Activated naive CD4-positive, alpha-beta T cell treated with anti-CD3 and anti-CD28 coated beads for 36 hours (primary cell): ENCODE measurements at places on chromosomes 16 and 17.

DNA sequence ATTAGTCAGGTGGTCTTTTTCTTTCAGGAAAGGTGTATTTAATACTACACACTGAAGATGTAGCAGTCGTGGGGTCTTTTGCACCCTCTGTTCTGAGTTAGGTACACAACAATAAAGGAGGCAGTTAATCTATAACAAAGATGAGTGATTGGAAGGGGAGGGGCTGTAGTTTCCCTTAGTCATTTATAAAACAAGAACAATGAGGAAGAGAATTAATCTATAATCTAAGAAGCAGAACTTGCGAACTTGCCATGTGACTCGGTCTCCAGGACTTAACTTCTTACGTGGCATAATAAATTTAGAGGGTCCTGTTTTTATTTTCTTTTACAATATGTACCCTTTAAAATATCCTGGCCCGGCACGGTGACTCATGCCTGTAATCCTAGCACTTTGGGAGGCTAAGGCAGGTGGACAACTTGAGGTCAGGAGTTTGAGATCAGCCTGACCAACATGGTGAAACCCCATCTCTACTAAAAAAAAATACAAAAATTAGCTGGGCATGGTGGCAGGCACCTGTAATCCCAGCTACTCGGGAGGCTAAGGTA, 8.6 kb upstream of the APPBP2 start:
- DNase-seq: no peak

- no peak for DNase-seq
Measured at GRCh38 chr17:77802811-77803220, 155.7 kb upstream of the TNRC6C start.

- DNase-seq: no peak
Measured at GRCh38 chr17:44037471-44037870, 22.7 kb upstream of the TMEM101 start.

GRCh38 chr16:65062736-65063583, 58.9 kb downstream of the CDH11 start:
- no peak for DNase-seq

DNA sequence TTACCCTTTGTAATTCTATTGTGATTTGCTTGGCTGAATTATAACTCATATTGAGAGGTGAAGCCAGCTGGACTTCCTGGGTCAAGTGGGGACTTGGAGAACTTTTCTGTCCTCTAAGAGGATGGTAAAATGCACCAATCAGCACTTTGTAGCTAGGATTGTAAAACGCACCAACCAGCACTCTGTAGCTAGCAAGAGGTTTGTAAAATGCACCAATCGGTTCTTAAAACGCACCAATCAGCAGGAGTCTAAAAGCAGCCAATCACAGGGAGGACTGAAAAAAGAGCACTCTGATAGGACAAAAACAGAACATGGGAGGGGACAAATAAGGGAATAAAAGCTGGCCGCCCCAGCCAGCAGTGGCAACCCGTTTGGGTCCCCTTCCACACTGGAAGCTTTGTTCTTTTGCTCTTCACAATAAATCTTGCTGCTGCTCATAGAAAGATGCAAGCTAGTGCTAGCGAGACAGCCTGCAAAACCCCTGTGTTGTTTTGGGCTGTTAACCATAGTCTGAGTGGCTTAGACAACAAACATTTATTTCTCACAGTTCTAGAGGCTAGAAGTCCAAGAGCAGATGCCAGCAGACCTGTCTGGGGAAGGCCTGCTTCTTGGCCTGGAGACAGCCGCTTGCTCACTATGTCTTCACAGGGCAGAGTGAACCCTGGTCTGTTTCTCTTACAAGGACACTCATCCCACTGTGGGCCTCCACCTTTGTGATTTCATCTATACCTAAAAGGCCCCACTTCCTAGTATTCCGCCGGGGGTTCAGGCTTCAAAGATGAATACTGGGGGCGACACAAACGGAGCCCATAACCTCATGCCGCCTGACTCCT, 39.0 kb upstream of the CRISPLD2 start:
- no peak for DNase-seq

GRCh38 chr17:81295676-81296381, 722 bp upstream of the SLC38A10 start:
- DNase-seq: peak; percentile 67

- no peak for DNase-seq
Measured at GRCh38 chr16:89918453-89919347, at the start of gene MC1R. Gene MC1R (plus strand): TSS chr16:89918862. CDS start chr16:89919259, 397 bp downstream.

DNA sequence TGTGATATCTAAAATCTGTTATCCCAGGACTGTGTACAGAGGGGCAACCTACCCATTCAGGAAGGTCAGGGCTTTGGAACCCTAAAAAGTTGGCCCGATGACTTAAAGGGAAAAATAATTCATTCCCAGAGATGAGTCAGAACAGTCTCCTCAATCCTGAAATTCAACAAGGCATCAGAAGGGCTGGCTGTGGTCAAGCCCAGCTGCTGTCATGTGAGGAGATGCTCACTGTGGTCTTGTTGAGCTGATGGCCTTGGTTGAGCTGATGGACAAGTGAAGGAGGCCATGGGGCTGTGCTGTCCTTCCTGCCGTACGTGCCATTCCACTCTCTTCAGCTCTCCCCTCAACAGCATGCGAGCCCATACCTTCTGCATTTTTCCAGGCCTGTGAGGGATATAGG, 20.9 kb upstream of the DRG2 start:
- no peak for DNase-seq

DNA sequence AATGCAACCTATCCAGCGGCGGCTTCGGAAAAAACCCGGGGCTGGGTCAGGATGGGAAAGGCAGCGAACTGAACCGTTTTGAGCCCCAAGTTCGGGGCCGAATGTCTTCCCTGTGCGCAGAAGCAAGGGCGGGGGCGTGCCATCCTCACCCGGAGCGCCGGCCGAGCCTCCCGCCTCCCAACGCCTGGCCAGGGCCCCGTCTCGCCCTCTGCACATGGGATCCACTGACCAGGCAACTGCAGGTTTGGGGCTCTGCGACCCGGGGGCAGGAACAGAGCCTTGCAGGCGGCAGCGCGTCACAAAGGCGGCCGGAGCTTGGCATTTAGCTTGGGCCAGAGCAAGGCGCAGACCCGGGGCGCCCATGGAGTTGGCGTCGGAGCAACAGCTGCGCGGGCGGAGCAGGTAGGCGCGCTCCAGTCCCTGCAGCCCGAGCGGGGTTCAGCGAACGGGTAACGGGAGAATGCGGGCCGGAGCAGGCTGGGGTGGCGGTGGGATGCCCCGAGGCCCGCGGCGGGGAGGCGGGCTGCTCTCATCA, at the start of gene FBXO39:
FBXO39 (plus strand) TSS at position 345 of the 535 bp plus-strand sequence. CDS start 3,654 bp downstream, outside the sequence.
- no peak for DNase-seq

GRCh38 chr17:20228410-20228809, 219.3 kb downstream of the SPECC1 start:
- DNase-seq: no peak

- peak; percentile 36 for DNase-seq
Measured at GRCh38 chr17:78541488-78542206, 35.5 kb downstream of the DNAH17 start.

GRCh38 chr16:25158401-25158800, 46.9 kb downstream of the LCMT1 start:
- DNase-seq: no peak

DNA sequence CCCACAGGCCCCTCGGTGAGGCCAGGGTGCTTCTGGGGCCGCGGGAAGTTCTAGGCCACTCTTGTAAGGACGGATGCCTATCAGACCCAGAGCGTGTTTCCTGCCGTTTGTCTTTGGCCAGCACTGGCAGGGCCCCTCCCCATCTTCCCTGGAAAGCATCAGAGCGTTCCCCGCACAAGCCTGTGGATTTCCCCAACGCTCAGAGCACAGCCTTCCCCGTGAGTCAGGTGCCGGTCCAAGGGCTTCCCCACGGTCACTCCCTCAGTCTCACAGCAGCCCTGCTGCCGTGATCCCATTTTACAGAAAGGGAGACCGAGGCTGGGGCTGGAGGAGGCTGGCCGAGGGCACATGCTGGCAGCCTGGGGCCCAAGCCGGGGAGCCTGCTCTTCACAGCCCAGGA, 33.7 kb downstream of the CRISPLD2 start:
- DNase-seq: no peak

- no peak for DNase-seq
Measured at GRCh38 chr17:43784068-43784467, 3.8 kb downstream of the CFAP97D1 start.

DNA sequence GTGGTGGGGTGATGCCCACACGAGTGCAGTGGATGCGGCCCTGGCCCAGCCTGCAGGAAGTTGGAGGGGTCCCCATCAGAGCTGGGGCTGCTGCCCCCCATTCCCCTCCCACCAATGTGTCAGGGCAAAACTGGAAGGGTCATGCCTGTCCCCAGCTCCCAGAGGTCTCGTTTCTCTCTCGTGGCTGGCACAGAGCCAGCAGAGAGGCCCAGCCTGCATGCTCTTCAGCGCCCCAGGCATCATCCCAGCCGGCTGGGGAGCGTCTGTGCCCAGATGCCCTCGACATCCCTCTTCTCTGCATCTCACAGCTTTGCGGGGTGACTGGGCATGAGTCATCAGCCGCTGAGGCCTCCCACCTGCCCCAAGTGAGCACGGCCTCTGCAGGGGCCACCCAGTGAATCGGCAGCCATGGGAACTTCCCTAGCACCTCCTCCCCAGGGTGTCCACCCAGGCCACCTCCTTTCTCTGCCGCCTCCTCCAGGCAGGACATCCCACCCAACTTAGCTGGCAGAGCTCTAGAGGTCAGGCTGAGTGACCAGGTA, 9.8 kb upstream of the CSNK1D start:
- DNase-seq: peak; percentile 60

GRCh38 chr16:54434859-54435258, 148.3 kb upstream of the IRX3 start:
- DNase-seq: no peak

GRCh38 chr17:41196068-41196467, 6.4 kb downstream of the KRTAP9-1 start:
- no peak for DNase-seq
